ENCODE measurements at places on chromosomes 2 and 18. TPM values are rescaled to one million over a fixed set of nuclear protein-coding genes. Genes with fewer than 3 reads are reported as not detected.
A peak's percentile ranks its signal among the peaks of the same experiment; 100 is the strongest.

Gene POLR1A
- 9.3 TPM for polyA plus RNA-seq

DNA sequence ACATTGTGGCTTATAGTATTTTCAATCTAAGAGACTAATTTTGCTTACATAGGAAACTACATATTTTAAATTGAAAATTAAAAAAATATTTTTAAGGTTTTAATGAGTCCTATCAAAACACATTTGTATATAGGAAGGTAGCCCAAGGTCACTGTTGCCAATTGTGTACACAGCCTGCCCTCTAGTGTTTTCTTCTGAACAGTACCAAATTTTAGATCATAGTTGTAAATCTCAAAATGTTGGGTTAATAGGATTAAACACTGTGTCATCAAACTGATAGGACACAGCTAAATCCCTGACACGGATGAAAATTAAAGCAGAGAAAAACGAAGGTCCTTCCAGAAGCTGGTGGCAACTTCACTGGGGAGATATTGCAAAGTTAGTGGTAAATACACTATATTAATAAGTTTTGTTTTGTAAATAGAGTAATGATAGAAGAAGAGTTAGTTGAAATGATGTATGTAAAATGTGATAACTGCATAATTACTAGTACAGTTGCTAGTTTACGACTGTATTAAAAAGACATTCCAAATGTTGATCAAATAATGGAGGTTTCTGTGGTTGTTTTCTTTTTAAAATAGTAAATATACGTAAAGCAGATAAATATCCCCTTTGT is 19.7 kb downstream of the CLUL1 start:
- H3K4me3 ChIP-seq = no peak overlapping the region
- no peaks in the 10 kb centered on the region for H3K36me3 ChIP-seq
- H3K4me1 ChIP-seq = no peaks in the 10 kb centered on the region
- H3K27me3 ChIP-seq = peaks cover 29% of the 10 kb centered on the region
- no peak overlapping the region for H3K27ac ChIP-seq
- DNase-seq = peak; percentile 58

Gene ZAP70
- polyA plus RNA-seq = 0.09 TPM

- DNase-seq = no peak
- H3K36me3 ChIP-seq = 0 out of 2 replicates have a peak, but pooled peaks cover 3% of the 10 kb centered on the region
- no peak overlapping the region for H3K4me3 ChIP-seq
- no peak overlapping the region for H3K27ac ChIP-seq
- no peaks in the 10 kb centered on the region for H3K27me3 ChIP-seq
- no peaks in the 10 kb centered on the region for H3K4me1 ChIP-seq
Observed at GRCh38 chr18:24177499-24178133, 38.8 kb downstream of the CABYR start.

DNA sequence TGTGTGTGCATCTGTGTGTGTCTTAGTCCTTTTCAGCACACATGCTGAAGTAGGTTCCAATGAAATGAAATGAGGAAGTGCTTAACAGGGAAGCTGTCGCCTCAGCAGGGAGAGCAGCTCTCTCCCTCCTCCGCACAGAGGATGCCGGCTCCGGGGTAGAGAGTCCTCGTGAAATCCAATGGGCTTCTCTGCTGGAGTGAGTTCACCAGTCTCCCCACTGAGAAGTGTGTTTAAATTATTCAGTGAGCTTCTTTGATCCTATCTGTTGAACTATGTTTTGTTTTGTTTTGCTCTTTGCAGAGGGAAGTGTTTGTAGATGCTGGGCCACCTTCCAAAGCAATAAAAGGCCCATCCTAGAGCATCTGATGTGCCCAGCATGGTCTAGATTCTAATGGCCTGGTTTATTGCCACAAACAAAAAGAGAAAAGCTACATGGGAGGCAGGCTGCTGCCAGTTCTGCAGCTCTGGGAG is 6.7 kb downstream of the PPP1R7 start:
- peaks cover 5% of the 10 kb centered on the region for H3K4me1 ChIP-seq
- DNase-seq = no peak
- no peak overlapping the region for H3K4me3 ChIP-seq
- no peak overlapping the region for H3K27ac ChIP-seq
- H3K27me3 ChIP-seq = no peaks in the 10 kb centered on the region

DNA sequence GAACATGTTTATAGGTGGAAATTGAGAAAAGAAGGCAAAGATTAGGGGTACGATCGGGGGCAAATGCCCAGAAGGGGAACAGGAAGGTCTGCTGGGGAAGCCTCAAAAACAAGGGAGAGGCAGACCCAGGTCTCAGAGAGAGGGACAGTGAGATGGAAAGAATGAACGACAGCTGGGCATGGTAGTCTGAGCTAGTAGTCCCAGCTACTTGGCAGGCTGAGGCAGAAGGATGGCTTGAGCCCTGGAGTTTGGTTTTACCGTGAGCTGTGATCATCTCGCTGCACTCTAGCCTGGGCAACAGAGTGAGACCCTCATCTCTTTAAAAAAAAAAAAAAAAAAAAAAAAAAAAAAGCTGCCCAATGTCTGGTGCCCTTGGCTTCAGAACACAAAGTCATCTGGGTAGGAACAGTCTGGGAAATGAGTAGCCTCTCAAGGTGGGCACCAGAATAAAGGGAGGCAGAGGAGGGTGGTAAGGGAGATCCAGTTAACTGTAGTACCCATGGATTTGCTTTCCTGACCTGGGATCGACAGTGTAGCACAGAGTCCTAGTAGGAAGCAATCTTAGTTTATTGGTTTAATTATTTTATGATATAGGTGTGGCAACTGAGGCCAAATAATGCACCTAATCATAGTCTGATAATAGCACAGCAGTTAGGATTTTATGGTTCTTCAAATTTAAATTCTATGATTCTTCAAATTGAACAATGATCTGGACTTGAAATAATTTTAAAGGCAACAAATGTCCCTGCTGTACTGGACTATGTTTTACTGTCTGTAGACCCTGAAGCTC is 3.5 kb downstream of the RRM2 start:
- no peaks in the 10 kb centered on the region for H3K27me3 ChIP-seq
- DNase-seq = no peak
- no peak overlapping the region for H3K27ac ChIP-seq
- H3K36me3 ChIP-seq = peaks cover 2% of the 10 kb centered on the region
- H3K4me1 ChIP-seq = peaks cover 11% of the 10 kb centered on the region
- H3K4me3 ChIP-seq = no peak overlapping the region

- peaks cover 11% of the 10 kb centered on the region for H3K4me1 ChIP-seq
- H3K4me3 ChIP-seq = no peak overlapping the region
- H3K27ac ChIP-seq = no peak overlapping the region
- peak; percentile 26 for DNase-seq
- no peaks in the 10 kb centered on the region for H3K27me3 ChIP-seq
Observed at GRCh38 chr18:60020107-60020925, 120.5 kb downstream of the PMAIP1 start.

Gene GPBAR1
- polyA plus RNA-seq = 0.13 TPM

DNA sequence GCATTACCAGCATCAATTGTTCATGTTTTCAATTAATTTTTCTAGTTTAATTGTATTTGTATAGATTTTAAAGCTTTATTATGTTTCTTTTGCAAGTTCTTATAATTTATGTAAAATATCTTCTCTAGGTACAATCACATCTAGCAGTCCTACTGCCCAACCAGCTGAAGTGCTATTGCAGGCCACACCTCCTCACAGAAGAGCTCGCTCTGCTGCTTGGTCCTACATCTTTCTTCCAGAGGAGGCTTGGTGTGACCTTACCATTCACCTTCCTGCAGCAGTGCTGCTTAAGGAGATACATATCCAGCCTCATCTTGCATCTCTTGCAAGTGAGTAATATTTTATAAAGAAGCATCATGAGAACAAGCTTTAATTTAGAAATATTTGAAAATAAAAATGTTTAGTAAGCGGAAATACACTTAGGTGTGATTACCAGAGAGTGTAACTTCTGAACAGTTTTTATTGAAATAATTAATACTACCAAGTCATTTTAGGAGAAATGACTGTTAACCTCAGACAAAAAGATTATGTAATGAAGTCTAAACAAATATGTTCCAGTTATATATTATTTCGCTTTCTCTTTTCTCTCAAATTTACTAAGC is 122.9 kb upstream of the TTC27 start:
- no peaks in the 10 kb centered on the region for H3K4me1 ChIP-seq
- peaks cover 36% of the 10 kb centered on the region for H3K36me3 ChIP-seq
- no peak for DNase-seq
- no peak overlapping the region for H3K4me3 ChIP-seq

DNA sequence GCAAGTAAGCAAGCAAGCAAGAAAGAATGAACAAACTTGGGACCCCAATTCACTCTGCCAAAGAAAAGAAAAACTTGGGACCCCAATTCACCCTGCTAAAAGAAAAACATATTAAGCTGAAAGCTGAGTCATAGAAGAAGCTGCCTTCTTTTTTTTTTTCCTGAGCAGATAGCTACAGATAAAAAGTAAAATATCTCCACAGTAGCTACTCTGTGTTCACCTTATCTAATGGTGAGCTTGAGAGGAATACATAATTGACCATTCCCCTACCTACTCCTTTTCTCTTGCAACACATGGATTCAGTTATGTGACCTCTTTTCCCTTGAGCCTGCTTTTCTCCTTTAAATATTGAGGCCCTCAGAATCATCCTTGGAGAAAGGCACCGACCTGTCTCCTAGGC is 63.0 kb downstream of the MCFD2 start:
- no peak for DNase-seq
- H3K36me3 ChIP-seq = no peaks in the 10 kb centered on the region
- no peaks in the 10 kb centered on the region for H3K27me3 ChIP-seq
- peaks cover 56% of the 10 kb centered on the region for H3K4me1 ChIP-seq
- H3K27ac ChIP-seq = peak overlapping the region; percentile 80

GRCh38 chr2:67459761-67460160 is 62.6 kb downstream of the ETAA1 start:
- H3K27me3 ChIP-seq = no peaks in the 10 kb centered on the region
- no peaks in the 10 kb centered on the region for H3K36me3 ChIP-seq
- H3K4me3 ChIP-seq = no peak overlapping the region

DNA sequence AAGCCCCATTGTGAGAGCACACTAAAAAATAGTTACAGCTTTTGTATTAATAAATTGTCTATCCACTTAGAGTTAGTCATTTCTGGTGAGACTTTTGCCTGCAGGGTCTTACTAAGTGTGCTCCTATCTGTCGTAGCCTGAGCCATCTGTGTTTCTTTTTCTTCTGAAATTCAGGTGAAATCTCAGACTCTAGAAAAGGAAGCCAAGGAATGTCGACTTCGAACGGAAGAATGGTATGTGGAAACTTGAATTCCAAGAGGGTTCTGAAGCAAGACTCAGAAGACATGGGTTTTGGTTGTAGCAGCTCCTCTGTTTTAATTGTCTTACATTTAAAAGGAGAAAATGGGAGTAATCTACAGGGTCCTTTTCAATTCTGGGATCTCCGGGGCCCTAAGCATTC is 70.0 kb upstream of the STON1 start:
- no peaks in the 10 kb centered on the region for H3K27me3 ChIP-seq
- no peak for DNase-seq
- H3K4me3 ChIP-seq = no peak overlapping the region
- H3K36me3 ChIP-seq = peaks cover 20% of the 10 kb centered on the region
- H3K4me1 ChIP-seq = no peaks in the 10 kb centered on the region

GRCh38 chr18:73660931-73661856 is 486.4 kb downstream of the FBXO15 start:
- DNase-seq = no peak
- no peaks in the 10 kb centered on the region for H3K4me1 ChIP-seq
- H3K27me3 ChIP-seq = no peaks in the 10 kb centered on the region
- no peak overlapping the region for H3K4me3 ChIP-seq

DNA sequence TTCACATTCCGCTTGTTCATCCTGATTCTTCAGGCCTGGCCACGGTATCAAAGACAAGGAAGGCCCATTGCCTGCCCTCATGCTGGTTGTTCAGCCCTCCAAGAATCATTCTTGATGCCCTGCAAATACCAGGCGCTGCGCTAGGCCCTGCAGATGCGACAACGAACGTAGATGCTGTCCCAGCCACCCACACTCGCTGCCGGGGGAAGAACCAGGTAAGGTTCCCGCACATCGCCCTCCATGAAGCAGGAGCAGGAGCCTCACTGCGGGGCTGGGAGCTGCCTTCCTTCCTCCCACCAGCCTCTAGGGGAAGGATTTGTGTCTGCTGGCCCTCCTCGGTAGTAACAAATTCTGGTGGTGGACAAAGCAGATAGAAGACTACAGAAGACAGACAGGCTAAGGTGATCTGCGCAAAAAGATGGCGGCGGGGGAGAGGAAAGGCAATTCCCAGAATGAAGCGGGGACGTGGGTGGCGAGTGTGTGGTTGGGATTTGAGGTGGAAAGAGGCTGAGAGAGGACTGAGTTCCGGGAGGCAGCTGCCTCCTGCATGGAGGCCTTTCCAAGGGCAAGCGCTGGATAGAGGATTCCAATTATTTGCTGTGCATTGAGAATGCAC is 19.8 kb upstream of the GPR55 start:
- H3K27ac ChIP-seq = no peak overlapping the region

Gene TRABD2A
- 17.6 TPM for polyA plus RNA-seq

Gene CARF
- polyA plus RNA-seq = 2.4 TPM

GRCh38 chr18:49609256-49610021 is 47.6 kb downstream of the LIPG start:
- H3K4me1 ChIP-seq = no peaks in the 10 kb centered on the region
- no peak overlapping the region for H3K4me3 ChIP-seq
- DNase-seq = peak; percentile 46

- no peak for DNase-seq
- H3K4me1 ChIP-seq = no peaks in the 10 kb centered on the region
- H3K4me3 ChIP-seq = no peak overlapping the region
- H3K27ac ChIP-seq = no peak overlapping the region
- no peaks in the 10 kb centered on the region for H3K27me3 ChIP-seq
- H3K36me3 ChIP-seq = no peaks in the 10 kb centered on the region
Observed at GRCh38 chr18:65206551-65207260, 544.1 kb upstream of the CDH7 start.

- no peaks in the 10 kb centered on the region for H3K27me3 ChIP-seq
- H3K27ac ChIP-seq = no peak overlapping the region
- peaks cover 6% of the 10 kb centered on the region for H3K36me3 ChIP-seq
- peak; percentile 34 for DNase-seq
- no peak overlapping the region for H3K4me3 ChIP-seq
- peaks cover 6% of the 10 kb centered on the region for H3K4me1 ChIP-seq
Observed at GRCh38 chr2:172484253-172484652, 56.9 kb downstream of the ITGA6 start.

Gene TUBB8B
- not detected for polyA plus RNA-seq

Gene CRYBA2
- not detected for polyA plus RNA-seq

GRCh38 chr2:191773136-191773535 is 73.8 kb downstream of the CAVIN2 start:
- H3K27me3 ChIP-seq = no peaks in the 10 kb centered on the region
- H3K36me3 ChIP-seq = no peaks in the 10 kb centered on the region
- H3K27ac ChIP-seq = no peak overlapping the region
- no peak for DNase-seq
- no peaks in the 10 kb centered on the region for H3K4me1 ChIP-seq
- no peak overlapping the region for H3K4me3 ChIP-seq

DNA sequence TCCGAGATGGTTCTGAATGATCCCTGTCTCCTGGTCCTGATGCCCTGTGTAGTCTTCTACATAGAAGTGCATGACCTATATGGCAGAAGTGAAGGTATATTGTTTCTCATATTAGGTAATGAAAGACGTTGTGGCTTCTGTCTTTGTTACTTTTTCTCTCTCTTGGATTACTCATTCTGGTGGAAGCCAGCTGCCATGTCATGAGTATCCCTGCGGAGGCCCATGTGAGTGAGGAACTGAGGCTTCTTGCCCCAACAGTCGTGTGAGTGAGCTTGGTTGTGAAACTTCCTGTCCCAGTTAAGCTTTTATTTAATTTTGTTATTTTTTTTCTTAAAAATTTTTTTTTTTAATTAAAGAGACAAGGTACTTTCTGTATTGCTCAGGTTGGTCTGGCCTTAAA is 134.7 kb downstream of the UBR3 start:
- H3K36me3 ChIP-seq = peaks cover 11% of the 10 kb centered on the region
- H3K27ac ChIP-seq = 0 out of 2 replicates have a peak overlapping the region, but pooled peaks have one; percentile 40
- H3K4me3 ChIP-seq = no peak overlapping the region
- peaks cover 4% of the 10 kb centered on the region for H3K4me1 ChIP-seq
- DNase-seq = peak; percentile 88
- no peaks in the 10 kb centered on the region for H3K27me3 ChIP-seq

Gene PAX3
- polyA plus RNA-seq = not detected

Gene CYTIP
- polyA plus RNA-seq = not detected

Gene HOXD12
- not detected for polyA plus RNA-seq

Data from IMR-90 (cell line).